CD4-positive, alpha-beta T cell treated with Interleukin-1 beta for 1 hour (primary cell): ENCODE measurements at places on chromosomes 5 and 9.

DNA sequence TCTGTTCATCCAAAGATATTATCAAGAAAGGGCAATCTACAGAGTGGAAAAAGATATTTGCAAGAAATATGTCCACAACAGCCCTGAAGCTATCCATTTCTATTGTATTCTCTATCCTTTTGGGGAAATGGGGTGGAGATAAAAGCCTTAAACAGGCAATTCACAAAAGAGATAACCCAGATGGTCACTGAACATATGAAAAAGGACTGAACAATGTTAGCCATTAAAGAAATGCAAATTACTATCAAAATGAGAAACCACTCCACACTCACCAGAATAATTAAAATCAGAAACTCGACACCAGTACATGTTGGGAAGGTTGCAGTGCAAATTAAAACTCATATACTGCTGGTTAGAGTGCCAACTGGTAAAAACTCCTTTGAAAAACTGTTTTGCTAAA is 955.2 kb upstream of the DMAC1 start:
- no peak for DNase-seq

DNA sequence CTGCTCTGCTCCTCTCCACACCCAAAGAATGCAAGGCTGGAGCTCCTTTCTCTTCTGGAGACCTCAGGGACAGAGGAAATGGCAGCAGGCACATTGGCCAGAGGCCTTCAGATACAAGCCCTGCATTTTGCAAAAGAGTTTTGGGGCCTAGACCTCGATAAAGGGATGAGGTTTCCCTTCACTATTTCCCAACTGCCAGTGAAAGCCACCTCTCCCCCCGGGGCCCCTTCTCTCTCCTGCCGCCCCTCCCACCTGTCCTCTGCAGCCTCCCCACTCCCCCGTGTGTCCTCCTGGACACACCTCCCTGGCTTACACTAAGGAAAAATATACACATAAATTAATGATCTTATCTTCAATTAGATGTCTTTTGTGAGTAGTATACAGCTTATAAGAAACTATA is 21.3 kb upstream of the LMNB1 start:
- no peak for DNase-seq

DNA sequence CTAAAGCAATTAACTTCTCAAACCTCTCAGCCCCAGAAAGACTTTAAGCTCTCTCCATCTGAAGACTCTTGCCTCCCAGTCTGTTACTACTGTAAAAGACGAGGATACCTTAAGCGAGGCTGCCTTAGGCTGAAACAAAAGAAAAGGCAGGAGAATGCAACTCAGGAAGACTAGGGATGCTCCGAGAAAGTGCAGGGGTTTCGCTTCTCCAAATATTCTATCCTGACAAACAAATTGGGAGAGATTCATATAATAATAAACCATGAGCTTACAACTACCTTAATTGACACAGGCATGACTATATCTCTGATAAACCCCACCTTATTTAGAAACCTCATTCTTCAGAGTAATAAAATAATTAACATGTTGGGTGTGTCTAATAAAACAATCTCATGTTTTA is 4.9 kb upstream of the UGT3A1 start:
- no peak for DNase-seq

GRCh38 chr5:135950611-135951010 is 4.2 kb downstream of the LECT2 start:
- DNase-seq = no peak

GRCh38 chr9:122371846-122372245 is 1.0 kb downstream of the PTGS1 start:
- DNase-seq = no peak

- DNase-seq = no peak
These were observed 4.8 kb downstream of the IRX1 start for GRCh38 chr5:3600106-3601060.
